ENCODE measurements at places on chromosomes 1 and 21.

DNA sequence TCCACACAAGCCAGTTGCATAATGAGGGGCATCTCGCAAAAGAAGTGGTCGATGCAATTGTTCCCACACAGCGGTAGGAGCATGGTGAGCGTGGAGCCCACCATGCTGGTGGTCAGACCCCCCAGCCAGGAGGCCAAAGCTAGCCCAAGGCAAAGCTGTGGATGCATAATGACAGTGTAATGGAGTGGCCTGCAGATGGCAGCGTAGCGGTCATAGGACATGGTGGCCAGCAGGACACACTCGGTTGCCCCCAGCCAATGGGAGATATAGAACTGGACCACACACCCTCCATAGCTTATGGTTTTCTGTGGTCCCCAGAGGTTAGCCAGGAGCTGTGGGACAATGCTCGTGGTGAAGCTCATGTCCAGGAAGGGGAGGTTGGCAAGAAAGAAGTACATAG lies 4.3 kb downstream of the OR2C3 start:
- DNase-seq, result no peak

DNA sequence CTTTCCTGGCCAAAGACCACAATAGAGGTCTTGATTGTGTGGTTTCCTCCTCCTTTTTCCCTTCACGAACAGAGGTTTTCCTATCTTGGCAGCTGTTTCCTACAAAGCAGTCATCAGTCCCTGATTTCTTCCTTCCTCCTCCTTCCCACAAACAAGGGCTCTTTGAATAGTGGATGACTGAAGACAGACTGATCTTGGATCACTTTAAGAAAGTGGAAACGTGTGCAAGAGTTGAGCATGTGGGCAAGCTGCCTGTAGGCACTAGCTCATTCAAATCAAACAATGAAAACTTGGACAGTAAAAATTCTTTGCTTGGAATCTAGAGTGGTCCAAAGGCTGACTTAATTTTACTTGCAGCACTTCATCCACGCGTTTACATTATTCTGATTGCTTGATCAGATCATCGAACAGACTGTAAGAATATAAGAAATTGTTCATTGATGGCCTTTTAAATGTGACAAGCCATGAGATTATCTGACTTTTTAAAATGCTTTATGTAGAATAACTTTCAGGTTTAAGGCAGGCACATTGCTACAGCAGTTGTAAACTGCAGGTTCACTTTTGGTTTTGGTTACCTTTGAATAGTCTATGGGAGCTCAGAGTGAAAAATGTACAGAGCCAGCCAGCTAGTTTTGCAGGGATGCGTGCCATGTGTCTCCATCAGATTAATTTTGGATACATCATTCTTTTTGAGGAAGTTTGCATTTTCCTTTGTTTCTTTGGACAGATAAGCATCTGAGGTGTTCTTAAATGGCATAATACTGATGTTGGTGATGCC lies 34.4 kb downstream of the ADGRL2 start:
- no peak for DNase-seq

DNA sequence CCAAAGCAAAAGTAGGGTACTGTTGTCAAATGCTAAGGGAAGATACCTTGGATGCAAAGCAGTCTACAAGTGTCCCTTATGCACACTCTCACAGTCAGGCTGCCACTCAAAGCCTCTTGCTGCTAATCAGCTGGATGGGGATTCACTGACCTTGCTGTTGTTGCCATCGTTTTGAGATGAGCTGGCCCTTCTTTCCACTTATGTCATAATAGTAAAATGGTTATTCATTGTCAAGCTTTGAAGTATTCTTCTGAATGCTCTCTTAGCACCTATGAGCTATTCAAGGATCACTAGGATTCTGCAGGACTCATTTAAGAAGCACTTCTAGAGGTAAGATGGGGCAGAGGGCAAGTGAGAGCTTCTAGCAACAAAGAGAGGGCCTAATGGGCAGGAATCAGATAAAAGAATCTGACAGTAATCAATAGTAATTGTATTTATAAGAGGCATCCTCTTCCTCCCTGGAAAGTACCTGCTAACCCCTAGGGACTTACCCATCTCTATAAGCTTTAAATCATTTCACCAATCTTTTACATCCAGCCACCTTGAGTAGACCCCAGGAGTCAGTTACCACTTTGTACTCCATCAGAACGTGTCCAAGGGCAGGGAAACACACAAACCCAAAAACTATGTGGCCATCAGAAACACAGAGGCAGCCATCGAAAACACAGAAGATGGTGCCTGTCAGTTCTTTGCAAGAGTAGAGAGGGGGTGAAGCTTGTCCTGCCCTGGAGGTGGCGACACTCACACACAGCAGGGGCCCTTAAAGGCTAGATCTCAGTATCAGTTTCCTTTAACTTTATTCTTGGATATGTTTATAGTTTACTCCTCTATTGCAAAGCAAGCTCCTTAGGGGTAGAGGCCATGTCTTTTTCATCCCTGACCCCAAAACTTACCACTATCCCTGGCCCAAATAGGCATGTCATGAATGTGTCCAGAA lies 103.7 kb upstream of the NFIA start:
- DNase-seq, result peak; percentile 33

DNA sequence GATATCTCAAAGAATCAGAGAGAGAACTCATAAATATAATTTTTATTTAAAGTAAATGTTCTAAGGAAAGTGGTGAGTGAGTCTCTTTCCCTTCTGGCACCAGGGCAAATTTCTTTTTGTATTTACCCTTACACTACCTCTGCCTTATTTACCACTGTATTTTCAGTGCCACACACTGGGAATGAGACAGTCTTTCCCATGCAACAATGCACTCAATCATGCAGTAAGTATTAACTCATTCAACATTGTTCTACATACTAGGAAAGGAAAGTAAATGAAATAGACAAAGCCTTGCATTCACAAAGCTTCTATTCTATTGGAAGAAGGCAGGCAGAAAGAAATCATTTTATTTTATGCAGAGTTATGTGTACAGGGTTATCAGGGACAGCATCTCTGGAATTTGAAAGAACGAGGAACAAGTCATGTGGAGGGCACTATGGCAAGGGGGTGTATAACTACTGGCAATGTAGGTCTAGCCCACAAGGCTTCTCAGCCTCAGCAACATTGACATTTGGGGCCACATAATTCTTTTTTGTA lies 129.8 kb upstream of the PRDX6 start:
- DNase-seq, result no peak

GRCh38 chr1:36183309-36183856 lies 27.4 kb downstream of the MAP7D1 start:
- DNase-seq, result no peak

- DNase-seq, result no peak
These were observed 8.6 kb downstream of the S100A6 start for GRCh38 chr1:153527023-153527682.

- no peak for DNase-seq
These were observed 27.2 kb upstream of the EPS8L3 start for GRCh38 chr1:109790735-109791494.

DNA sequence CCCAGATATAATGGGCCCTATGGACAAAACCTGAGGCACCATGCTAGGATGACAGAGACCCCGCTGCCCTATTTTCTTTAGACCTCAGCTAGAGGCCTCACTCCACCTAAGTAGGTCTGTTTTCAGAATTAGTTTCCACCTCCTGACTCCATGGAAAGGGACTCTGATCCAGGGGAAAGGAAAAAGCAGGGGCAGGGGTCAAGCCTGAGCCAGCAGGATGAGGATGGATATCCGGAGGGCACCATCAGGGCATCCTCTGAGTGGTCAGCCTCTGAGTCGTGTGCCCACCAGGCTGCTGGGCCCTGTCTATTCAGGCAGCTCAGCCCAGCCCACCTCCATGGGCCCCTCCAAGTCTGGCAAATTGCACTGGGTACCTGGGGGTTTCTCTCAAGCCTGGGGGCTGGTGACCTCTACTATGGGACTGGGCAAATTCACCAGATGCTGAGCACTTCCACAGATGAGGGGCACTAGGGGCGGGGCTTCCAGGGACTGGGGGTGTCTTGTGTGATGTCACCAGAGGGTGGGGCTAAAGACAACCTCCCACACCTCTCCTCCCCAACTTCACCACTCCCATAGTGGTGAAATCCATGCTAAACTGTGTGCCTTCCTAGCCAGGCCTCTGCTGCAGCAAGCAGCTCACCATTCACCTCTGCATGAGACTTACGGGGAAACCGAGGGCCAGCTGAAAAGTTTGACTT lies 5.5 kb downstream of the PAQR7 start:
- no peak for DNase-seq

- no peak for DNase-seq
These were observed 59.1 kb downstream of the FAAP20 start for GRCh38 chr1:2135441-2135841.

DNA sequence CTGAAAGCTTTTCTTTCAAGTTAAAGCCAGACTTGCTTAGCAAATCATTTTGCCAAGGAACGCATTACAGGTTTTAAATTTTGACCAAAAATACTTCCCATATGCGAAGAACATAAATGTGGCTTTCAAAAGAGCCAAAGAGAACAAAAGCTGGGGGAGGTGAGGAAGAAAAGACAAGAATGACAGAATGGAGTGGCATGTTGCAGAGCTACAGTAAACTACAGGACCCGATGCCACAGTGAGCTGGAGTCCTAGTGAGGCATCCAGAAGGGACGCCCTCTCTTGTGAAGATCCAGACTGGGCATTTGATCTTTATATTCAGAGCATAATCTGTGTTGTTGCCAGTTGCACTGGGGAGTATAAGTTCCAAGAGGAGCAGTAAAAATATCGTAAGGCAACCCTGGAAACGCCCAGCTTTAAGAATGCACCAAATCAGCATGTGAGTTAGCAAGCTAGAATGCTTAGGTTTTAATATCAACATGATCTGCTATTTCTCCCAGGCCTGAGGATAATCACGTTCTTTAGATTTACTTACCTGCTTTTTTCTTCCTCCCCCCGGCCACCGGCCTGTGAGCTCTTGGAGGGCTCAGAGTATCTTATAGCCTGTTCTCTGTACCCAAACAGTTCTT lies 48.4 kb upstream of the HOOK1 start:
- DNase-seq, result no peak

DNA sequence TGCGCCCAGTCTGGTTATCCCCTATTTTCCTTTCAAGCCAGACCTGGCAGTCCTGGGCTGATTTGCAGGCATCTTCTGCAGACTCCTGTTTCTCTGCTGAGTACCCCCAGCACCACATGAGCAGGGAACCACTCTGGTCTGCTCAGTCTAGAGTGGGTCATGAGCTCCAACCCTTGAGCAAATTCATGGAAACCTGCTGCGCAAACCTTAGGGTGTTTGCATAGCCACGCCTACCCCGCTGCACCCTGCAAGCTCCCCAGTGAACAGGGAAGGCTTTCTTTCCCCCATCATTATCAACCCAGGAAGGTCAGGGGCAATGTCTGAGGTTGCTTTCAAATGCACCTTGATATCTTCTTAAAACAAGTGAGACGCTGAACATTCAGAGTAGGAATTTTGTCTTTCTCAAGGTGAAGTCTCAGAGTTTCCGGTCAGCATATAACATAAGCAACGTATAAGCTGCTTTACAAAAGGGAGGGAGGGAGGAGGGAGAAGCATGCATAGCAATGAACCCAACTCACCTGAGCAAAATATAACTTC lies 11.1 kb upstream of the KCNE1 start:
- DNase-seq, result no peak

GRCh38 chr1:234621657-234622335 lies 11.8 kb upstream of the IRF2BP2 start:
- no peak for DNase-seq

DNA sequence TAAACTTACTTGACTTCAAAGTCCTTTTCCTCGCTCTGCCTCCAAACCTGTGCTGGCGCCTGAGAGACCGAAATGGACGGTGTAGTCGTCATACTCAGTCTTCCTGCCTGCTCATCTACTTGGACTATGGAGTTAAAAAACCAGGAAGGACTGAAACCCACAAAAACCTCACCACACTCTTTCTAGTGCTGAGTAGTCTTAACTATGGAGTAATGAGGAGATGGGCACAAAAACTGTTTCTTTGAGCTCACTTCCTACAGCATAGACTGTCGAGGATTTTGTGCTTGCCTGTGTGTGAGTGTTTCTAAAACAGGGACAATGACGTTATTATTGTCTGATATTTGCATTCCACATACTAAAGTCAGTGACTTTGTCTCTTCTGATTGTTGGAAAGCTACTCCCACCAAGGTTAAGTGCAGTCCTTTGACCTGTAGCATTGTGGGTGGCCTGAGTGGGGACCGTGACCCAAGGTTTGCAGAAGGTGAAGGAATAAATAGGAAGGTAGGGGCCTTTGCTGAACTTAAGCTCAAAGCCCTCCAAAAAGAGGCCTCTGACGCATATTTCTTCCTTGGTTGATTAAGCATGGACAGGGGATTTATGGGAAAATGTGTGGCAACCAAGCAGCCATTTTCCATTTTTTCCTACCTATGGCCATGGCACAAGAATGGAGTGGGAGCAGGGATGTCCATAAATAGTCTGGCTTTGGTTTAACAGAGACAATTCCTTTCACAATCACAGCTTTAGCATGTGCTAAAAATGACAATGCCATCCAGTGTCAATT lies 109.6 kb downstream of the ZBTB18 start:
- no peak for DNase-seq

GRCh38 chr1:64934115-64934877 lies 32.1 kb downstream of the JAK1 start:
- DNase-seq, result peak; percentile 60

- DNase-seq, result no peak
These were observed 3.0 kb downstream of the TTC39A start for GRCh38 chr1:51327386-51327785.

GRCh38 chr21:45086337-45086958 lies 12.1 kb downstream of the ADARB1 start:
- DNase-seq, result no peak

DNA sequence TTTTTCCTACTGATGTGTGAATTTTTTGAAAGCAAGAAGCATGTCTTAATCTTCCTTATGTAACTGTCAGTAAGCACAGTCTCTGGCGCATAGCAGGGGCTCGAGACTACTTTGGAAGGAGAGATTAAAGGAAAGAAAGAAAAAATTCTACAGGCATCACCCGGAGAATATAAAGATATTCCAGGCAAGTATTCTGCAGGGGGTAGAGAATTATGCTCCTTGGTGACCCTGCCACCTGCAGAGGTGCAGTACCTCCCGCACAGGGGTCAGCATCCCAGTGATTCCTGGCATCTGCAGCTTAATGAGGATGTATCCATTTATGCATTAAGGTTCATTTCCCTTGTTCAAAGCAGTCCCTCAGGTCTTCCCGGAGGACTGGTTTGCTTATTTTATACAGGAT lies 87.6 kb upstream of the WLS start:
- DNase-seq, result no peak

- no peak for DNase-seq
These were observed 125.2 kb upstream of the ZBTB40 start for GRCh38 chr1:22326372-22326915.

GRCh38 chr1:150809651-150810050 lies 1.6 kb upstream of the CTSK start:
- DNase-seq, result no peak
